ENCODE measurements at places on chromosomes 13 and 19.

- no peak for DNase-seq
These were observed 545 bp downstream of the BTBD2 start for GRCh38 chr19:2014731-2015607.

DNA sequence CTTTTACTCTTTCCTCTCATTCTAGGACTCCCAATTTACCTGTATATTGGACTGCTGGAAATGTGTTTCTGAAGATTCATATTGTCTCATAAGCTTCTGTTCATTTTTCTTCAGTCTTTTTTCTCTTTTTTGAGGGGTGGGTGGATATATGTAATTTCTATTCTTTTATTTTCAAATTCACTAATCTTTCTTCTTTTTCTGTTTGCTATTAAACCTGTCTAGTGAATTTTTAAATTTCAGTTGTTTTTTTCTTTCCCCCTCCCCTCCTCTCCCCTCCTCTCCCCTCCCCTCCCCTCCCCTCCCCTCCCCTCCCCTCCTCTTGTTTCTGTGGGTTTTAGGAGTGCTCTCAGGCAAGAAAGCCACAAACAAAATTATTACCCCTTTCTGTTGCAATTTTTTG lies 16.9 kb upstream of the ZNF527 start:
- no peak for DNase-seq

DNA sequence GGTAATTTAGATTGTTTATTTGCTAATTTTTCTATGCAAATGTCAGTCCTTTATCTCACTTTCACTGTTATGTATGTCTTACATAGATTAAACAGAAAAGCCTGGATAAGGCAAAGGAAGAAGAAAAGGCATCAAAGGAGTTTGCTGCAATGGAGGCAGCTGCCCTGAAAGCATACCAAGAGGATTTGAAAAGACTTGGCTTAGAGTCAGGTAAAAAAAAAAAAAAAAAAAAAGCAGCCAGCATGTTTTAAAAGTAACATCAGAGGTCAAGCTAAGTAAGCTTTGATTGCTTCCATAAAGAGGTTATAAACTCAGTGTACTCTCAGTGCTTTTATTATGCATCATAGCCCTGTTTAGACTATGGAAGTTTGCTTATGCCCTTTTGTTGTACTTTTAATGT lies 3.8 kb downstream of the WBP4 start:
- no peak for DNase-seq

DNA sequence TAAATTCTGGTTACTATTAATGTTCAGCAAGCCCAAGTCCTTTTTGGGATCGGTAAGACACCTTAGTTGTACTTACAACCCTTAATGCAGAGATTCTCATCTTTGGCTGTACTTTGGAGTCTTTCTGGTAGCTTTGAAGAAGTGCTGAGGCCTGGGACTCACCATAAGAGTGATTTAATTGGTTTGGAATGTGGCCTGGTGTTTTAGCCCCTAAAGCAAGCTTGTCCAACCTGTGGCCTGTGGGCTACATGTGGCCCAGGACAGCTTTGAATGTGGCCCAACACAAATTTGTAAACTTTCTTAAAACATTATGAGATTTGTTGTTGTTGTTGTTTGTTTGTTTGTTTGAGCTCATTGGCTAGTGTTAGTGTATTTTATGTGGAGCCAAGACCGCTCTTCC lies 215.3 kb downstream of the ZIC5 start:
- DNase-seq = no peak

DNA sequence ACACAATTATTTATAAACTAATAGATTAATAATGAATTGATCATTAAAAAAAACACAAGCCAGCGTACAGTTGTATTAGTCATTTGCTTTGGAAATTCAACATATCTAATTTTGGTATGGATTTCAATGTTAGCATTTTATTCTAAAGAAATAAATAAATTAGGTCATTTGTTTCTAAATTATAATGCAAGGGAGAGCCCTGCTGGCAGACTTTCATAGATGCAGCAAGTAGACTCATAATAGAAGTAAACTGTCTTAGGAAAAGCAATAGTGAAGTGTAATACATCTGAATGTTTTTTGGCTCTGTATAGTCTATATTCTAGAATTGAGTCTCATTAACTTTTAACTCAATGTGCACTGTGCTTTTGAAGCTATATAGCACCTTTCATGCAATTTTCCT lies 982.4 kb upstream of the MIR17HG start:
- no peak for DNase-seq

GRCh38 chr13:101209206-101209893 lies 207.0 kb downstream of the NALCN start:
- no peak for DNase-seq

DNA sequence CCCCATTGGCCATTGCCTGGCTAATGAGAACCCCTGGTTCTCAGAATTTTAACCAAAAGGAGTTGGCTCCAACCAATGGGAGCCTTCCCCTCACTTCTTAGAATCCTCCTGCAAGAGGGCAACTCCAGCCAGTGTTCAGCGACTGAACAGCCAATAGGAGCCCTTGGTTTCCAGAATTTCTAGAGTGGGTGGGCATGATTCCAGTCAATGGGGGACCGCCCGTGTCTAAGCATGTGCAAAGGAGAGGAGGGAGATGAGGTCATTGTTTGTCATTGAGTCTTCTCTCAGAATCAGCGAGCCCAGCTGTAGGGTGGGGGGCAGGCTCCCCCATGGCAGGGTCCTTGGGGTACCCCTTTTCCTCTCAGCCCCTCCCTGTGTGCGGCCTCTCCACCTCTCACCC lies 9.5 kb upstream of the SWSAP1 start:
- no peak for DNase-seq

- DNase-seq = no peak
These were observed 16.8 kb downstream of the EPN1 start for GRCh38 chr19:55691561-55692481.

DNA sequence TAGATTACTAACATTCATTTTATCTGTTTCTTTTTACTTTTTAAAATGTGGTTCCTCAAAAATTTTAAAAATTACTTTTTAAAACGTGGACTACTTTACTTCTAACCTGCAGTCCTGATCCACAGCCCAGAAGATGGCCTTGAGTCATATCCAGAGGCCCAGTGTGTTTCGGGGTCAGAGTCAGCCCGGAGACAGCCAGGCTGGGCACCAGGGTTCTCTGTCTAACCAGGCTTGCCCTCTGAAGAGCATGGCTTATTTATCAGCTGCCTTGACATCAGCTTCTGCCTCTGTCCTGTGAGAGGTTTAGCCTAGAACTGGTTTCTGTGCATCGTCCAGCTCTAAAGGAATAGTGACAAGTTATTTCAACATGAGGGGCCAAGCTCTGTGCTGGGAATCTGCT lies 332.0 kb downstream of the FGF9 start:
- DNase-seq = no peak

DNA sequence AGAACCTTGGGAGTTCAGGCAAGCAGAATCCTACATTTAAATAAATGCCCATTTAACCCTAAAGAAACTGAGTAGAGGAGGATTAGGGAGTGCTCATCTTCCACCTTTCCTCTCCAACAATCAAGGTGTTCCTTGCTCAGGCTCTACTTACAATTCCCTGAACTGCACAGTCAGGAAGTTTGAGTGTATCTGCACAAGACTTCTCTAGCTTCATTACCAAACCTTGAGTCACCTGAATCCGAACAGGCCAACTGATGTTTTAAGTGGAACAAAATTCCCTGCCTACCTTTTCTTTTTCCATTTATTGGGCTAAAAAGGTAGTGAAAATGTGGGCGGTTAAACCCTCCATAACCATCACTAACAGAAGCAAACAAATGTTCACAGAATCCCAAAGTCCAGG lies 78.3 kb downstream of the FOXO1 start:
- no peak for DNase-seq

DNA sequence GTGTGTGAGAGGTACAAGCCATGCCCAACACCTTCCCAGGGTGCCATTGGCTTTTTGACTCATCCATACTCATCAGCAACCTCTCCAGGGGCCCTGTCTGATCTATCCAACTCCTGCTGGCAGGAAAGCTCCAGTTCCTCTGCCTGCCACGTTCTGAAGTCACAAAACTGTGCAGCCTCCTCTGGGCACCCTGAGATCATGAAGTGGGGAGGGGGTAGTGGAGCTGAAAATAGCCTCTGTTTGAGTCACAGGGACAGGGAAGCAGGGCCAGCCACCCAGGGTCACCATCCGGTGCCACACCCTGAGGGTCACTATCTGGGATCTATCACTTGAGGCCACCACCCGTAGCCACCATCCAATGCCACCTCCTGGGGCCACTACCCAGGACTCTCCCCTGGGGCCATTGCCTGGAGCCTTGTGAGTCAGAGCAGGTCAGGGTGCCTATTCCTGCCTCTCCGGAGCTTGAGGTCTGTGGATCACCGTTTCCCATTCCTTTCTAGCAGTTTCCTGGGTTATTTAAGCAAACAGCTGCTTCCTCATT lies 172.1 kb downstream of the NUFIP1 start:
- DNase-seq = no peak

DNA sequence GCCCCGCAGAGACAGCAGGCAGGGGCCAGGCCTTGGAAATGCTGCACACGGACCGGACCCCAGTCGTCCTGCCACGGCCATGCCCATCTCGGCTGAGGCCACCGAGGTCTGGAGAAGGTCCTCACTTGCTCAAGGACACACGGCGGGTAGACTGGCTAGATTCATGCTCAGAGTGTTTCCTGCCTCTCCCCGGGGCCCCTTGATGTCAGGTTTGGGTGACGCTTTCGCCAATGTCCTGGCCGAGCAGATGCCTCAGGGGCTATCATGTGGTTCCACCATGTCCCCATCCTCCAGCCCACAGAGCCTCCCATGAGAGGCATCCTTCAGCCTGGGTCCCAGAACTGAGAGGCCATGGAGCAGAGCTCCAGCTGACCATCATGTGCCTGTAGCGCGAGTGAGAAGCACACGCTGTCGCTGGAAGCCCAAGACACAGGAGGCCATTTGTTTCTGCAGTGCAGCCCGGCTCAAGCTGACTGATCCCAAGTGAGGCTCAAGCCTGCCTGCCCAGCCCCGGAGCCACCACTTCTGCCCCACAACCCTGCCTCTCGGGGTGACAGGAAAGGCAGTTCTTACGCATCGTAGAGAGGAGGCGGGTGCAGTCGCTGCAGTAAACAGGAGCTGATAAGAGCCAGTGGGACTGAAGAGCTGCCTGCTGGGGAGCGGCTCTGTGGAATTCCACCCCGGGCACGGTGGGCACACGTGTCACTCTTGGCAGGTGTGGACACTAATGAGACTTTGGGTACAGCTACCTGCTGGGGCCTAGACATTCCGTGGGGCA lies 53.9 kb upstream of the GAS6 start:
- no peak for DNase-seq

GRCh38 chr19:17762505-17763229 lies 11.4 kb downstream of the FCHO1 start:
- DNase-seq = no peak

DNA sequence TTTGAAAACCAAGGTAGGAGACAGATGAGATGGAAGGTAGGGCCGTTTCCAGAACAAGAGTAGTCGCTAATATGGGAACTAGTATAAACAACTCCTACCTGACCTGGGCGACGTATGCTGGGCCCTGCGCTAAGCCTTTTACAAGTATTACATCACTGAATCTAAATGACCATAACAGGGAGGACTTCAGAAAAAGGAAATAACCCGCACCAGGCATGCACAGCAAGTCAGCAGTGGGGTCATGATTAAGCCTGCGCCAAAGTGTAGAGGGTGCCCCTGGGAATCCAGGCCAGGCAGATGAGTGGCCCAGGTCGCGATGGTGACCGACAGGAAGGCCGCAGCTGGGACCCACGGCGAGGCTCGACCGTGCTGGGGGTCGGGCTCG lies 613 bp downstream of the ATP13A1 start:
- DNase-seq = no peak

DNA sequence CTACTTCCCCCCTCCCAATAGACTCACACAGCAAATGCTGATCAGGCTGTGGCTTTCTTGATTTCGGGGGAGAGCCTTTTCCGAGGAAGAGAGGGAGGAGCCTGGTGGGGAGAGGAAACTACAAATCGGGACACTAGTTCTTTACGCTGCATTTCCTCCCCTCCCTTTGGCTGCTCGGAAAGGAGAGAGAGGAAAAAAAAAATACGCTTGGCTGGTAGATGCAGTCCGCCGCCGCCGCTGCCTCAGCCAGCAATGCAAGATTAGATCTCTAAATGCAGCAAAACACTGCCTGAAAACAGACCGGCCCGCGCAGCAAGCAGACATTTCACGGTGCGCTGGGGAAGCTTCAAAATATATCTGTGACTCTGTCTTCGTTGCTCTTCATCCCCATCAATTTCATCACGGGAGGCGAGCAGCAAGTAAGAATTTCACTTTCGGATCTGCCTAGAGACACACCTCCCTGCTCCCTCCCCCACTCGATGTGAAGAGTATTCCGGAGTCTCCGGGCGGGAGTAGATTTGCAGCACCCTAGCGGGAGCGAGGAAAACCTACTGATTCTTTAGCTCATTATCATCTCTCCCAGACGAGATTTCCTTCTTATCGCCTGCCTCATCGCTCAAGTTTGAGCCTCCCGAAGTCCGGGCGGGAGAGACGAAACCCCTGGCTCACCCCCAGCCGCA lies at the start of gene PCDH17:
Gene PCDH17 (plus strand): TSS at position 149 of the 680 bp plus-strand sequence. CDS start 803 bp downstream, outside the sequence.
- DNase-seq = no peak

GRCh38 chr19:39112338-39112890 lies 13.2 kb upstream of the PAK4 start:
- DNase-seq = no peak

- no peak for DNase-seq
These were observed 7.7 kb upstream of the LRFN3 start for GRCh38 chr19:35928507-35928906.

DNA sequence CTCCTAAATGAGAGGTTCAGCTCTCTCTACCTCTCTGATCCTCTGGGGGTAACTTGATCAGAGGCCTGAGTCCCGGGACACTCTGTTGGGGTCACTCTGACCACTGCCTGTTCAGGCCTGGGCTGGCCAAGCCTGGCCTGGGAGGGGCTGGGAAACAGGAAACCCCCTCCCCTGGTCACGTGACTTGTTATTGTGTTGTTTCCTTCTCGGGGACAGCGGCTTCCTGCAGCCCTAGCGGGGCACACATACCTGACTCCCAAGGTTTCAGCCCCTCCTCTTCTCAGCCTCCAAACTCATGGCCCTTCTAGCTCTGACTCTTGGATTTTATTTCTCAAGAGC lies at the start of gene USHBP1:
Gene USHBP1 (minus strand): TSS at position 105 of the 339 bp plus-strand sequence. CDS start 446 bp downstream, outside the sequence.
- DNase-seq = no peak

- no peak for DNase-seq
These were observed 1270.8 kb downstream of the PCDH9 start for GRCh38 chr13:65959305-65959704.

DNA sequence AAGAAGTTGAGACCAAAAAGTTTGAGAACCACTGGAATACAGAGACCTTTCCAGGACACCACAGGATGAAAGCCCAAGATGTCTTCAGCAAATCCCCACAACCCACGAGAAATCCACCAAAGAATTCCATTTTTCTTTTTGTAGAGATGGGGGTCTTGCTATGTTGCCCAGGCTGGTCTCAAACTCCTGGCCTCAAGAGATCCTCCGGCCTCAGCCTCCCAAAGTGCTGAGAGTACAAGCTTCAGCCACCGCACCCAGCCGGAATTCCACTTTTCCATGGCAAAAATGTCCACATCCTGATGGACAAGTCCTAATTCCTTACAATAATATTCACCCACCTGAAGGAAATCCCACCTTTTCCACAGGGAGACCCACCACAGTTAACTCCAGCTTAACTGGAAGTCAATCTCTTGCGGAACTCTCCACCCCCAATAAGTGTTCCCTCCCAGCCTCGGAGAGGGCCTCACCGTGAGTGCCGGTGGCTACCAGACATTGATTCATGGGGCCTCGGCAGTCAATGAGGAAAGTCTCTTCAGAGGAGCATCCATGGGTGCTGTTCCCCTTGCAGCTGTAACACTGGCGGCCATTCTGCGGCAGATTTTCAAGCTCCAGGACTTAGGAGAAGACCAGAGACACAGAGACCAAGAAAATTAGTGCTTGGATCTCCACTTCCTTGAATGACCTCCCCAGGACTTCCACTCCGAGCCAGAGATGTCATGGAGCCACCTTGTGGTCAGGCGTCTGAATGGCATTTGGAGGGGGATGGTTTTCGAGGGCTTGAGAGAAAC lies 12.3 kb upstream of the CADM4 start:
- DNase-seq = no peak

GRCh38 chr19:459724-460511 lies 915 bp downstream of the SHC2 start:
- no peak for DNase-seq

Data from forelimb muscle (tissue), 1 donor.